M059J (cell line): ENCODE measurements at places on chromosomes 1 and 21. TPM values are rescaled to one million over a fixed set of nuclear protein-coding genes. Genes with fewer than 3 reads are reported as not detected.

- DNase-seq, result no peak
Observed at GRCh38 chr1:94303005-94303404, 65.6 kb upstream of the ARHGAP29 start.

DNA sequence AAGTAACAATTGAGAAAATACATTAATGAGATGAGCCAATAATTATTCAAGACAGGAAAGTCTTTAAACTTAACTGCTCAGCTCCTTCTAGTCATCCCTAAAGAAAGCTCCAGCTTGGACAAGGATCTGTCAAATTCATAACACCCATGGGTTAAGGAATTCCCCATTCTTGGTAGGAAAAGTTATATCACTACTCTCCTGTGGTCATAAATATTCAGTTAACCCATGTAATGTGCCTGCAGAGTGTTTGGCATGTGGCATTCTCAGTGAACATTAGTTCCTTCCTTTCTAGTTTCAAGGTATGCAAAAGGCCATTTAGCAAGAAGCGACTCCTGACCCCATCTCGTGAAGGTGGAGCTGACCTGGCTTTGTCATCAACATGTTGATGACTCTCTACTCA, 76.7 kb upstream of the VCAM1 start:
- no peak for DNase-seq

- no peak for DNase-seq
Observed at GRCh38 chr1:213519098-213519497, 468.1 kb downstream of the RPS6KC1 start.

- no peak for DNase-seq
Observed at GRCh38 chr1:238401144-238401543, 510.4 kb upstream of the ZP4 start.

DNA sequence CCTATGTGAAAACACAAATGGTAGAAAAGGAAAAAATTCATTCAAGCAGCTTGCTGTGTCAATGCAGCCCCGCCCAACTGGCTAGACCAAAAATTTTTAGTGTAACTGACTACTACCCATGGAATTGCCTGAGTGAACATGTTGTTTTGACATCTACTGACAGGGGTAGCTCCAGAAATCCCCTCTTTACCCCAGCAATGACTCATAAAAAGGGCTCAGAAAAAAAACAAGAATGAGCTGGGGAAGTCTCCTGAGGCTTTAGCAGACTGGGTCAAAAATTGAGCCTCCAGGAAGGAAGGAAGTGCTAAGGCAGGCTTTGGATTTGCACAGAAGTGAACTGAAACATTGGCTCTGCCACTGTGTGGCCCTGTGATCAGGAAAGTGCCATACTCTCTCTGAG, 24.4 kb upstream of the FGGY start:
- peak; percentile 71 for DNase-seq

- DNase-seq, result peak; percentile 17
Observed at GRCh38 chr1:179779645-179780272, 36.7 kb downstream of the FAM163A start.

GRCh38 chr1:47984175-47984789, 12.9 kb downstream of the TRABD2B start:
- no peak for DNase-seq

DNA sequence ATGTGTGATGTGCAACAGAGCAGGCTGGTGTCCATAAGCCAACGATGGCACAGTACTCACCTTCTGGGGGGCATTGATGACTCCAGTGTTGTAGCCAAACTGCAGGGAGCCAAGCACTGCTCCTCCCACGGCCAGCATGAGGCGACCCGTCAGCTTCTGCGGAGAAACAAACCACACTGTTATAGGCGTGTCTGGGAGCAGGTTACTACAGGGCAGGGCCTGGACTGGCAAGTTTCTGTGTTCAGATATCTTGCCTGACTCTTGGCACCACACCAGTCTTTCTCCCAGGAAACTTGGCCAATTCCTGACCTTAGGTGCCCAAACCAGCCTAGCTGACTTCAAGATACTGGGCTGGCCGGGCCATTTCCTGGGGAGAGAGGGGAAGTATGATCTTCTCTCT, 15.5 kb downstream of the SLC2A1 start:
- DNase-seq, result peak; percentile 98

DNA sequence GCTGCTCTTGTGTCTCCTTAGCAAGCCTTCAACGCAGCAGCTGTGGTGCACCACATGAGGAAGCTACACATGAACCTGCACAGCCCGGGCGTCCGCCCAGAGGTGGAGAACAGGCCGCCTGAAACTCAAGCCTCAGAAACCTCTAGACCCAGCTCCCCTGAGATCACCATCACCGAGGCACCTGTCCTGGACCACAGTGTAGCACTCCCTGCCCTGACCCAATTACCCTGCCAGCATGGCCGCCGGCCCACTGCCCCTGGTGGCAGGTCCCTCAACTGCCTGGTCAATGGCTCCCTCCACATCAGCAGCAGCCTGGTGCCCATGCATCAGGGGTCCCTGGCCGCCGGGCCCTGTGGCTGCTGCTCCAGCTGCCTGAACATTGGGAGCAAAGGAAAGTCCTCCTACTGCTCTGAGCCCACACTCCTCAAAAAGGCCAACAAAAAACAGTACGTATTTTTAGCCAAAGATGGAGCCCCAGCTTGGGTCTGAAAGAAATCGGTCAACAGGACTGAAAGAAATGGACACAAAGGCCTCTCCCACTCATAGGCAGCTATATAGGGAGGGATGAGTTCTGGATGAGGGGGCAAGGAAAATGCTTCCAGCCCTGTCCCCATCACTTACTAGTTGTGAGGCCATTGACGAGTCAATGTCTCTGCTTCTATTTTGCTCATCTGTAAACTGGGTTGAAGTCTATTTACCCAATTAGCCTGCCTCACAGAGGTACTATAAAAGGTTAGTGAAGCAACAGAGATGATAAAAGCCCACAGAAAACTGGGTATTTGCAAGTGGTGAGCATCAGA, 28.5 kb downstream of the CAMK1G start:
- DNase-seq, result no peak

DNA sequence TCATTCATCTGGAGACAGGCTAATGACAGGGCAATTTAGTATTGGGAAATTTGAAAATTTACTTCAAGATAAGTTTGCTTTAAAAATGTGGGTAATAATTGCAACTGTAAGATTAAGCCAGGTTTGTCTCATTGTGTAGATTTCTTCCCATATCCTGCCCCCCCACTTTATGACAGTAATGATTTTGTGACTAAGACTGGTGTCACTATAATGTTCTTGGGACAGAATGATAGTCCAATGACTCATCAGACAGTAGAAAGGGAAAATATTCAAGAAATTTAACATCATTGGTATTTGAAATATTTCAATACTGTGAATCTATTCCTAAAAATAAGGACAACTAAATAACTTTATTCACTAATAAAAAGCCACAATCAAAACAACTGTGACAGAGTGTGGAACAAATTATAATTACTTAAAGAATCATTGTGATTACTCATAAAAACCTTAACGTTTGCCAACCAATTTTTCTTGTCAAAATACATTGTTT, 36.7 kb downstream of the FH start:
- peak; percentile 90 for DNase-seq

DNA sequence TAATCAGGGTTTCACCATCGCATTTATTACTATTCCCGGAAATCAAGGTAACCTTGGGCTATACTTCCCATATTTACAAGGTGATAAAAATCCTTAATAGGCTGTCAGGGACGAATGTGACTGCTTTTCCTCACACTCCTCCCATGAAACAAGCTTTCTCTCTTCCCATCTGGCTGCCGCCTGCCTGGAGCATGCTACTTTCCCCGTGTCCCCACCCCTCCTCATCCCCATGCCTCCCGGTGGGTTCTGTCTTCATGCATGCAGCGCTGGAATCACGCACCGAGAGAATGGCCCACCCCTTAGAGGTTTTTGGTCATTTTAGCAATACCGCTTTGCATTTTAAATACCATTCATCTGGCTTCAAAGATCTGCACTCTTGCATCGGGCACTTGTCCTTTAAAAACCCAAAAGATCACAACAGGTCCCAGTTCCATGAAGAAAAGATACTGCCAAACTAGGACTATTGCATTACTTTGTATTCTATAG, 339.1 kb downstream of the NTNG1 start:
- DNase-seq, result no peak

GRCh38 chr1:14724246-14724645, 125.8 kb downstream of the KAZN start:
- peak; percentile 80 for DNase-seq

DNA sequence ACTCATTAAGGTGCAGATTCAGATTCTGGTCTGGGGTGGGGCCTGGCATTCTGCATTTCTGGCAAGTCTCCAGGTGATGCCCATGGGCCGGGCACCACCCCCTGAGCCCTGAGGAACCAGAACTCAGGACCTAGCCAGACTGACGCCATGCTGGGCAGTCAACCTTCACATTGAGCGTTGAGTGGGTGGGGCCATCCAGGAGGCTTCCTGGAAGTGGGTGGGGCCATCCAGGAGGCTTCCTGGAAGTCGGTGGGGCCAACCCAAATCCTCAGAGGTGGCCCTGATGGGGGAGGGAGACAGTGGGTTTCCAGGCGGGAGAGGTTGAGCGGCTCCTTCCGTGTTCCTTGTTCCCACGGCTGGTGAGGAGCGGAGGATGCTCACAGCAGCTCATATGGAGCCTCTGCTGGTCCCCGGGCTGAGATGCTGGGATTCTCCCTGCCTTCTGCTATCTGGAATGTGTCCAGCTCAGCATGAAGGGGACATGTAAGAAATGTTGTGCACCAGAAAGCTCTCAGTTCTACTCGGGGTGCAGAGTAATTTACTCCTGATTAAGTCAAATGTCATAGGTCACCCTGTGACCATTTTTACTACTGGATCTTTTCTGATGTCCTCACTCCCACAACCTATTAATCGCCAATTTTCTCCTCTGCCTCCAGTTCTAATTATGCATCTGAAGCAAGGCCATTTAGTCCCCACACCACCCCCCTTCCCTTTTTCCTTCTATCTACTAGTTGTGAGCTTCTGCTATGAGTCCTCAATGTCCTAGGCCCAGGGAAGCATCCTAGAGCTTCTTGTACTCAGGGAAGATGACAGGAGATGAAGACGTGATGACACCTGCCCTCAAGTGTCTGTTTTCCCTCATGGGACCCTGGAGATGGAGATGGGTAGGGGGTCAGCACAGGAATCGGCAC, 435.4 kb downstream of the PTPRU start:
- no peak for DNase-seq

DNA sequence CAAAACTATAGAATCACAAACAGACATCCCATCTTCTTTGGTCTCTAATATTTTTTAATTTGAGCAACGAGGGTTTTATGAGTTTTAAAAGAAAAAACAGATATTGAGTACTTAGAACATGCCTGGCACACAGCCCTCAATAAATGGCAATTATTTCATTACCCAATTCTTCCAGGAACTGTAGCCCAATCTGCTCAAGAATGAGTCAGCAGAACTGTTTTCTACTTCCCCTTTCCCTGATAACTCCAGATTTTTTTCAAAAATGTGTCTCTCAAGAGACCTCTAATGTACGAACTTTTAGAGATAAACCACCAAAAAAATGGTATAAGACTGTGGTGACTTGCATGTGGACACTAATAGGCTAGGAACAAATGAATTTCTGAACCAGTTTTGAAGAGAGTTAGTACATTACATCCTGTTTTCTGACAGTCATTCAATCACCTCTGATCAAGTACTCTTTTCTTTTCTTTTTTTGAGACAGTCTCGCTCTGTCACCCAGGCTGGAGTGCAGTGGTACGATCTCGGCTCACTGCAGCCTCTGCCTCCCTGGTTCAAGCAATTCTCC, 11.5 kb downstream of the ABL2 start:
- DNase-seq, result peak; percentile 47

The RHOU gene
- 0.15 and 0.47 TPM in 2 replicates for total RNA-seq

The AIRE gene
- not detected in 2 replicates for total RNA-seq

The TEX38 gene
- total RNA-seq, result not detected in 2 replicates

The CFHR3 gene
- total RNA-seq, result not detected in 2 replicates

The FAM78B gene
- not detected in 2 replicates for total RNA-seq
